Left colon (tissue), 2 donors: ENCODE measurements at places on chromosomes 12 and 14.

DNA sequence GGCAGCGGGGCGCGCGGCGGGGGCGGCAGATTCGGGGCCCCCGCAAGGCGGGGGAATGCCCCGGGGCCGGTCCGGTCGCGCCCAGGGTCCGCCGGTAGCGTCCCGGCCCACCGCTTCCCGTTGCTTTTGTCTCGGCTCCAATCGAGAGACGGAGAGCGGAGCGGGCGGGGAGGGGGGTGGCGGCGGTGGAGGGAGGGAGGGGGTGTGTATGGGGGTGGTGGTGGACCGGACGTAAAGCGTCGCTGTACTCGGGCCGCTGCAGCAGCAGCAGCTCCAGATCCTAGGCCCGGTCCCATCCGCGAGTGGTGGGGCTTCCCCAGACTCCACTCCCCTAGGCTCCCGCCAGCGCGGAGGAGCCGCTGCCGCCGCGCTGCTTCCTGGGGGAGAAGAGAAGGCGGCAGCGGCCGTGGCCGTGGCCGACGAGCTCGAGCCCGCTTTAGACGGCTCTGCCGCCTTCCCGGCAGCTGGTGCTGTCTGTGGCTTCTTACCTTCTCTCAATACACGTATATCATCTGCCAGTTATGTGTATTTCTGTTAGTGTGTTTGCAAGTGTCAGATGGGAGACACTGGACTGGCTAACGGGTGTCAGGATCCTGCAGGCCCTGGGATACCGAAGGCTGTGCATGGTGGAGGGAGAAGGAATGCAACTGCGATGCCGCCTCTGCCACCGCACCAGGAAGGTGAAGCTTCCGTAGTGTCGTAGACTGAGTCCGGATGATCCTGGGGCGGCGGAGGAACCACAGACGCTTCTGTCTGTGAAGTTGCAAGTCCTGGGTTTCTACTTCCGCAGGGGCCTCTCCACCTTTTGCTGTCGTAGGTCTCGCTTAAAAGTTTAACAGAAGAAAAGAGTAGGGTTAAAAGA is 508 bp downstream of the CNOT2 start:
- peak; percentile 73 for DNase-seq

- DNase-seq, result no peak
Observed at GRCh38 chr14:51398898-51399297, 158.9 kb downstream of the TMX1 start.

GRCh38 chr12:89081719-89082369 is 270.5 kb downstream of the DUSP6 start:
- no peak for DNase-seq

DNA sequence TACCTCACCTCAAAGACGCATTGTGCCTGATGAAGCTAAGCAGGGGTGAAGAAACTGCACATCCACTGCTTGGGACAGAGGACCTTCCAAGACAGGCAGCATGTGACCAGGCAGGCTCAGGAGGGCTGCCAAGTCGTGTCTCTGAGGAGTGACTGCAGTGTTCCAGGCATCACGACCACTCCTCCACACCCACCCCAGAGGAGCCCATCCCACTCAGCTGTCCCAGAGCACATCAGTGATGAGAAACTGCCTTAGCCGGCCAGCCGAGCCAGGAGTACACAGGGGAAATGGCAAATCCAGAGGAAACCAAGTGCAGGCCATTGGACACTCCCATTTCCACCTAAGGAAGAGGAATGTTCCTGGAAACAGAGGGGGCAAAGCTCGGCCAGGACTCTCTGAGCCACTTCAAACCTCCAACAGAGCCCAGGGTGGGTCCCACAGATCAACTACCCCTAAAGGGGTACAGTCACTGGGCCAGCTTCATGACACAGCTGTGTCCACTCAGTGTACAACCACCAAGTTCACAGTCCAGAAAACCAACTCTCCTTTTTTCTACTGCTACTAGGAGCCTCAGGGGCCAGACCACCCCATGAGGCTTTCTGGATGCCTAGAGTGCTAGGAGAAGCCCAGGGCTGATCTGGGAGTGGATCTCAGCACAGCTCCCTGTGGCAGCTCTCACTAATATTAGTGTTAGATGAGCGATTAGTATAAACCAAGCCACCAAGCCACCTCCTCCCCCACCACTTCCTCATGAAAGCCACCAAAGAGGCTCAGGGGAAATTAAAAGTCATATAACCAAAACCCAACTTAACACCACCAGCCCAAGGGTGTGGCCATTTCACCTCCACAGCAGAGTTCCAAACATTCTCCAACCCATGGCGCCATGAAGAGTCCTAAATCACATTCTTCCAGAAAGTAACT is 15.4 kb downstream of the PXN start:
- no peak for DNase-seq
